Panc1 (cell line): ENCODE measurements at places on chromosomes 12 and 14. TPM values are rescaled to one million over a fixed set of nuclear protein-coding genes. Genes with fewer than 3 reads are reported as not detected.

CNIH1 gene
- 83.7 TPM for total RNA-seq

UBE3B gene
- 38.9 TPM for total RNA-seq

CFAP54 gene
- 0.64 TPM for total RNA-seq

PLCZ1 gene
- not detected for total RNA-seq

SRRM4 gene
- total RNA-seq = not detected

PRH2 gene
- not detected for total RNA-seq

NID2 gene
- total RNA-seq = 0.36 TPM

LBHD2 gene
- not detected for total RNA-seq

AREL1 gene
- 44.7 TPM for total RNA-seq

DNA sequence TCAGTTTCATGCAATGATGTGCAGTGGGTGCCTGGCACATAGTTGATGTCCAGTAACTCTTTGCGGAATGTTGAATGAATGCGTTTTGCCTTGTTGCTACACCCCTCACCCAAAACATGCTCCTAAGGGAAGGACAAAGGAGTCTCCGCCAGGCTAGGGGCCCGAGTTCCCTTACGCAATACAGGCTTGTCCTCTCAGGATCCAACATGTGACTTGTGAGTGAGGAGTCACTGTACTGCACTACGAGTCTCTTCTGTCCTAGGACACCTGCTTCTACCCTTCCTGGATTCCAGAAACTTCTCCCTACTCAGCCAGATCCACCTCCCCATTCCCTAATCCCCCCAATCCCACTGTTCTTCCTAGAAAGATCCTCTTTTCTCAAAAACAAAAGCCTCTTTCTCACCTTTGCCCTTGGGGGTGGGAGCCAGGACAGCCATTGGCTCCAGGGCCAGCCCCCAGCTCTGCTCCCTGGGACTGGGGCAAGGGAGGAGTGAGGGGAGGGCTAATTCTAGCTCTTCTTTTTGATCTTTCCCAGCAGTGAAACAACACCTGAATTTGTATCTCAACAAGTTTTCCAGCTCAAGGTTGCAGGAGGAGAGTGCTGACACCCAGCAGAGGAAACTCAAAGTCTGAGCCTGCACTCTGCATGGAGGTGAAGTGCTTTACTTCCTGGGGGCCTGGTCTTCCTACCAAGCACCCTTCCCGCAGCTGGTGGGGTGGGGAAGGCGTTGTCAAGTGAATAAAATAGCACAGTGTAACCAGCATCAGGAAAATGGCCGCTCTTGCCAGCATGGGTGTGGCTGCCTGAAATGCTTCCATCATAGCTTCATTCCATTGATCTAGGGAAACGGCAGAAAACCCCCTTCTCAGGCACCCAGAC is 3.4 kb upstream of the OTUB2 start:
- no peaks in the 10 kb centered on the region for H3K36me3 ChIP-seq
- no peaks in the 10 kb centered on the region for H3K27me3 ChIP-seq
- H3K4me1 ChIP-seq = peaks cover 9% of the 10 kb centered on the region
- no peak for DNase-seq
- no peak overlapping the region for H3K27ac ChIP-seq

DNA sequence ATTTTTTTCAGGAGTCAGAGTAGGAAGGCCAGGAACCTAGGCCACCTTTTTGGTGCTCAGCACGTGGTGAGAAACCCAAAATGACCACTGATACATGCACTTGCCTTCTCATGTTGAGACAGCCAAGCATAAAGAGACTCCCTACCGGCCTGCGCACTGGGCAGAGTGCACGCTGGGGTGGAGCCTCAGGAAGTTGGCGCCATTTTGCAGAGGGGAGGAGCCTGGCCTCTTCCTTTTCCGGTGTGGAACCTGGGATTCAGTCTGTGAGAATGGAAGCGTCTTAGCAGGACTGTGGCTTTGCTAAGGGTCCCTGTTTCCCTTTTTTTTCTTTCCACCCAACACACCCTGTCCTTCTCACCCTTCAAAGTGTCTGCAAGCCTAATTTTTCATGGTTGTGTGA is 62.9 kb upstream of the RTRAF start:
- no peak overlapping the region for H3K27ac ChIP-seq
- H3K4me1 ChIP-seq = no peaks in the 10 kb centered on the region
- no peaks in the 10 kb centered on the region for H3K27me3 ChIP-seq
- H3K36me3 ChIP-seq = no peaks in the 10 kb centered on the region

- H3K4me3 ChIP-seq = no peak overlapping the region
- no peaks in the 10 kb centered on the region; the same call in none of the 2 replicates for H3K4me1 ChIP-seq
- H3K36me3 ChIP-seq = no peaks in the 10 kb centered on the region
- no peaks in the 10 kb centered on the region for H3K27me3 ChIP-seq
- H3K27ac ChIP-seq = no peak overlapping the region
These were observed 74.2 kb downstream of the RCOR1 start for GRCh38 chr14:102666635-102667034.

- no peaks in the 10 kb centered on the region for H3K36me3 ChIP-seq
- DNase-seq = no peak
- H3K4me1 ChIP-seq = no peaks in the 10 kb centered on the region
- H3K4me3 ChIP-seq = no peak overlapping the region
These were observed 49.2 kb upstream of the CHPT1 start for GRCh38 chr12:101648195-101648594.

DNA sequence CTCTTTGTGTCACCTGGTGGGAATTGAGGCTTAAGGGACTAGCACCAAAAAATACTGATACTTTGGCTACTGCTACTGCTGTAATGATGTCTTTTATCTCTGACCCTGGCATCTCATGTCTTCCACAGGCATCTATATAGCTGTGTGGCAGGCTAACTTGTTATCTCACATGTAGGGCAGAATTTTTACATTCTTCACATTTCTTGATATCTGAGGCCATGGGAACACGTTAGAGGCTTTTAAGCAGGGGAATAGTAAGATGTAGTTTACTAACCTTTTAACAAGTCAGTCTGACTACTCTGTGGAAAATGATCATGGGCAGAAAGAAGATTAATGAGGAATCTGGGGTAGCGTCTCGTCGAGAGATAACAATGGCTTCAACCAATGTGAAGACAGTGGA is 498.4 kb downstream of the PCNX1 start:
- no peaks in the 10 kb centered on the region for H3K4me1 ChIP-seq
- no peak for DNase-seq
- no peaks in the 10 kb centered on the region for H3K27me3 ChIP-seq
- H3K4me3 ChIP-seq = no peak overlapping the region

DNA sequence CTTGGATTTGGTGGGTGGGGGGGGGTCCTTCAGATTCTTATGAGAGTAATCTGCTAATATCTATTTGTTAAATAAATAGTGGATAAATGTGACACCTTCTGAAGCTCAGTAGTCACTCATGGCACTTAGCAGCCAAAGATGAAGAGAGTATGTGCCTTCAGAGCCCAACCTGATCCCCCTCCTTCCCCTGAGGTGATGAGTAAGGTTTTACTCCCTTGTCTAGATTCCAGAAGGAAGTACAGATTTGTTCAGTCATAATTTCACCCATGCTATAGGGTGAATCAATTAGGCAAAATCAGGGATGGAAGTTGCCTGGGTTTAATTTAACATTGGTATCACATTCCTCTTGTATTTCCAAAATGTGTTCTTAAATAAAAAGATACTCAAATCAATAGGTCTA is 340.3 kb upstream of the ATP2B1 start:
- DNase-seq = no peak
- no peaks in the 10 kb centered on the region for H3K36me3 ChIP-seq
- H3K4me3 ChIP-seq = no peak overlapping the region
- H3K27ac ChIP-seq = no peak overlapping the region
- H3K4me1 ChIP-seq = no peaks in the 10 kb centered on the region

DNA sequence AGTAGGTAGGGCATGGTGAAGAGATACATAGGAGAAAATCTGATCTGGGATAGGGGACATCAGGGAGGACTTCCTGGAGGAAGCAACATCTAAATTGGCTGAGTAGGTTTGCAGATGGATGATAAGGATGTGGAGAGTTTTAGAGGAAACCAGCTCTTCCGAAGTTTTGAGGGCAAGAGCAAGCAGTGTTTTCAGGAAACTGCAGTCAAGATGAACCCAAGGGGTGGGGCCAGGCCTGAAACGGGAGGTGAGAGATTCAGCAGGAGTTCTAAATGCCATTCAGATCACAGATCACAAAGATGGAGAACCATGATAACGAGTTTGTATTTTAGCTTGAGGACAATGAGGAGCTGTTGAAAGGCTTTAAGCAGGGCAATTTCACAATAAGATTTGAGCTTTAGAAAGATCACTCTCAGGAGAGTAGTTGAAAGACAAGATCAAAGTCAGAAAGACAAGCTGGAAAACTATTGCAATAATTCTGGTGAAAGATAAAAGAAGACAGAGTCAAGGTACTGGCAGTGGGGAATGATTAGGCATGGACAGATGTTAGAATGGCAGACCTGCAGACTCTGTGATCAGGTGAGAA is 70.1 kb upstream of the PLXNC1 start:
- H3K36me3 ChIP-seq = no peaks in the 10 kb centered on the region
- H3K4me3 ChIP-seq = no peak overlapping the region
- DNase-seq = no peak
- H3K27me3 ChIP-seq = no peaks in the 10 kb centered on the region
- no peak overlapping the region for H3K27ac ChIP-seq

DNA sequence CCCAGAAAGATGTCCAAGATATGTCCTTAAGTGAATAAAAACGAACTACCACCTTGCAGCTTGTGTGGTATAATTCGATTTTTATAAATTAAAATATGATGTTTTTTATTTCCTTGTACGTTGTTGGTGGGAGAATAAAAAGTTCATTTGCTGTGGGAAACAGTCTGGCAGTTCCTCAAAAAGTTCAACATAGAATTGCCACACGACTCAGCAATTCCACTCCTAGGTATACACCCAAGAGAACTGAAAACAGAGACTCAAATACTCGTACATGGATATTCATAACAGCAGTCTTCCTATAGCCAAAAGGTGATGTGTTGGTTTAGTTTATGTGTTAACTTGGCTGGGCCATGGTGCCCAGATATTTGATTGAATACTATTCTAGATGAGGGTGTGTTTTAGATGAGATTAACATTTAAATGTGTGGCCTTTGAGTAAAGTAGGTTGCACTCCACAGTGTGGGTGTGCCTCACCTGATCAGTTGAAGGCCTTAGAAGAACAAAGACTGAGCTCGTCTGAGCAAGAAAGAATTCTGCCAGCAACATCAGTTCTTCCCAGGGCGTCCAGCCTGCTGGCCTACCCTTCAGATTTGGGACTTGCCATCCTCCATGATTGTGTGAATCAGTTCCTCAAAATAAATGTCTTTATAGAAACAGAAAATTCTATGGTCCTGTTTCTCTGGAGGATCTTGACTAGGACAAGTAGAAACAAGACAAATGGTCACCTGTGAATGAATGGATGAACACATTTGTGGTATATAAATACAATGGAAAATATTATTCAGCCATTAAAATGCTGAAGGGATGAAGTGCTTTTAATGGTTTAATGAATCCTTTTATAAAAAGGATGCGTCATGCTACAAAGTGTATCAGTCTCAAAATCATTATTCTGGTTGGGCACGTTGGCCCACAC is 5.1 kb upstream of the DENR start:
- H3K27ac ChIP-seq = no peak overlapping the region
- H3K27me3 ChIP-seq = no peaks in the 10 kb centered on the region
- H3K4me1 ChIP-seq = no peaks in the 10 kb centered on the region
- H3K4me3 ChIP-seq = no peak overlapping the region
- no peak for DNase-seq

GRCh38 chr14:31346097-31346496 is 74.3 kb downstream of the HEATR5A start:
- no peak overlapping the region for H3K4me3 ChIP-seq
- H3K4me1 ChIP-seq = no peaks in the 10 kb centered on the region
- H3K36me3 ChIP-seq = no peaks in the 10 kb centered on the region

- no peak overlapping the region for H3K4me3 ChIP-seq
- H3K36me3 ChIP-seq = no peaks in the 10 kb centered on the region
- no peaks in the 10 kb centered on the region for H3K4me1 ChIP-seq
- H3K27me3 ChIP-seq = no peaks in the 10 kb centered on the region
- DNase-seq = no peak
These were observed 102.8 kb upstream of the NUDT4 start for GRCh38 chr12:93274937-93275336.

DNA sequence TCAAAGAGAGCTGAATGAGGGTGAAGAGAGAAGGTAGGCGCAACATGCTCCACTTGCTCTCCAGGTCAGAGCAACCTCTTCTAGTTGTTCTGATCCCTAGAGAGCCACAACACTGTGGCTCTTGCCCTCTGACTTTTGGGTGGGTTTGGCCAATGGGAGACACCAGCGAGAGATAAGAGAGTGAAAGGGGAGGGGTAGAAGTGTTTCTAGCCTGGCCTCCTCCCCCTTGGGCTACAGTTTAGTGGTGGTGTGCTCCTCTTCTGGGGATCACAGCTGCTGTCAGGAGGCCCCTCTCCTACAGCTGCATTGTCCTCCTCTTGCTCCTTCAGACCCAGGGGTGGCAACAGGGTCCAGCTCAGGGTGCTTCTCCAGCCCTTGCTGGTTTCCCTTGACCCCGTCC is 454.8 kb downstream of the FUT8 start:
- H3K27ac ChIP-seq = no peak overlapping the region
- no peak overlapping the region for H3K4me3 ChIP-seq
- H3K4me1 ChIP-seq = no peaks in the 10 kb centered on the region
- no peaks in the 10 kb centered on the region; the same call in none of the 2 replicates for H3K27me3 ChIP-seq

GRCh38 chr12:51324953-51325352 is 979 bp upstream of the BIN2 start:
- H3K36me3 ChIP-seq = no peaks in the 10 kb centered on the region
- H3K4me3 ChIP-seq = no peak overlapping the region
- H3K27ac ChIP-seq = no peak overlapping the region
- H3K4me1 ChIP-seq = no peaks in the 10 kb centered on the region
- no peaks in the 10 kb centered on the region for H3K27me3 ChIP-seq

DNA sequence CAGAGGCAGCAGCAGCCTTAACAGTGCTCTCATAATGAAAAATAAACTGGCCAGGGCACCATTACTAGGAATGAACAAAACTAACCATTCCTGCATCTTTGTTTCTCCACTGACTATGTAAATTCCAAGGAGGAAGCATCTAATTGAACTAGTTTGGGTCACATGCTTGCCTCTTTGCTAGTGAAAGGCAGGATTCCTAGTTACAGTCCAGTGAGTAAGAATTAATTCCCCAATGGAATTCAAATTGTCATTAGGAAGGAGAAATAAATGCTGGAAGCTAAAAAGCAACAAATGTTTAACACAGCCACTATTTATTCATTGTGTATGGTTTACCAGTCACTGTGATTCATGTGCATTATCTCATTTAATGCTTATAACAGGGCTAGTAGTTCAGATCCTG is 316.0 kb downstream of the CCDC91 start:
- no peak for DNase-seq
- H3K36me3 ChIP-seq = no peaks in the 10 kb centered on the region
- no peaks in the 10 kb centered on the region for H3K27me3 ChIP-seq
- H3K27ac ChIP-seq = no peak overlapping the region
- no peak overlapping the region for H3K4me3 ChIP-seq
- H3K4me1 ChIP-seq = no peaks in the 10 kb centered on the region

DNA sequence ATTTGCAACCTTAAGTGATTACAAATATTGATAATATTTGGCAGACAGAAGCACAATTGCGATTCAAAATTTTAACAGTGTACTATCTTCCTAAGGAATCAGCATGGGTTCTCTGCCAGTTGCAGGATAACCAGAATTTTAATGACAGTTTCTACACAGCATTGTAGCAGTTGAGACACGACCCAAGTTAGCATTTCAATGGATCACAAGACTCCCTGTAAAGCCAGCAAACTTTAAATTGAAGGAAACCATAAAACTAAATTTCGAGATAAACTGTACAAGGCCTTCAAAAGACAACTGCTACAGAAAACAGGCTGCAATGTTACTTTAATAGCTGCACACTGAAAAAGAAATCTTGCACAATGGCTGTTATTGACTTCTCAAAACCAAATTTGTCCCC is 154.9 kb downstream of the MED13L start:
- H3K4me1 ChIP-seq = peaks cover 83% of the 10 kb centered on the region
- no peak overlapping the region for H3K4me3 ChIP-seq
- peak overlapping the region; percentile 32 for H3K27ac ChIP-seq
- no peaks in the 10 kb centered on the region for H3K27me3 ChIP-seq
- H3K36me3 ChIP-seq = no peaks in the 10 kb centered on the region
